ENCODE measurements at places on chromosomes 13 and 19.

DNA sequence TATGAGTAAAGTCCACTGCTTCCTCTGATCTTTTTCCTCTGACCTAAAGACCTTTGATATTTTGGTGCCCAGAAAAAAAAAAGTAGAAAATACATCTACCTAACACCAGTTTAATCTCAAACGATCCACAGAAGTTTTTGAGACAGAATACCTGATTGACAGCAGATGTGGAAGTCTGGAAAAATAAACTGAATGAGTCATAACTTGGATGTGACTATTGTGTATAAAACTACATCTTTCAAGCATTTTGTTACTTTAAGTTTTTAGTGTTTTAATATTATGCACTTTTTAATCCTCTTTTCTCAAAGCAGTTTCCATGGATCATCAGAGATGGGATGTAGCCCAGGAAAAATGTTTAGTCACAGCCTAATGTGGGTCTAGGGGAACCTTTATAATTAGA, 216.1 kb downstream of the SLITRK1 start:
- no peak for DNase-seq

DNA sequence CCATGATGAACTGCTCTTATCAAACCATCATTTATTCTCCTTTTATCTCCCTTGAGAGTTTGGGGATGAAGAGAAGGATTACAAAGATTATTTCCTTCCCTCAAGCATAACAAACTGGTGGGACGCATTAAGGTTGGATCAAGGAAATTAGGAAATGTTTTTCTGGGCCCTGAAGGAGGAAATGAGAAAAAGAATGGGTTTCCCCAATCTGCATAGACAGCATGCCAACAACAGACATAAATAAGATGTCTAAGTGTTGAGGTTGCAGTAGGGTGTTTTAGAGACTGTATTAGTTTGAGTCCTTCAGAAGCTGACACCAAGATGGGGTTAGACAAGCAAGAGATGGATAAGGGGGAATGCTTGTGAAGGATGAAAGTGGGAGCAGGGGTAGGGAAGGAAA, 7.3 kb downstream of the EPSTI1 start:
- DNase-seq = no peak

DNA sequence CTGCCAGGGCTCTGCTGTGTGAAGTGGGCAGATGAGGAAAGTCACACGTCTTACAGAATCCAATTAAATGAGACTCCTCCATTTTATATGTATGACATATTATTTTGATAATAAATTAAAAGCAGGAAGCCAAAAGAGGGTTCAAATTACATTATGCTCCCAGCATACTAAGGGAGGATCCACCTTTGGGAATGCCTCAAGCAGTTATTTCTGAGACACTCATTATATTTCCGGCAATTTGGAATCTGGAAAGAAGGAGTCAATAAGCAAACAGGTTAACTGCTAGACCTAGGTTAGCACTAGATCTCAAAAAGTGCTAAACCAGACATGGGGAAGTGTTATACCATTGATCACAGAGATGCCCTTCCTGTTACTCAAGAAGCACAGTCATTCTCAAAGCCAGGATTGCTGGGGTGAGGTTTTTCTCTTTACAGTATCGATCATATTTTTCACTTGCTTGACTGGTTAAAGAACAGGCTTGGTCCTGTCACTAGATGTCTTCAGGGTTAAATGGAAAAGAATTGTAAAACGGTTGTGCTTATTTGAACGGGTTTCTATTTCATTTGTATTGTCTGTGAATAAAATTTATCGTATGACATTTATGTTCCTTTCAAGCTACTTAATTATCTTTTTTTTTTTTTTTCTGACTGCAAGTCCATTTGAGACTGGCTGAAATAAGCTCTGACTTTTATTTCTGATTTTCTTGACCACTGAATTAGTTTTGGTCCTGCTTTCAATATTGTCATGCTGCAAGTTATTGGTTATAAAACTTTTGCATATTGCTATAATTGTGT, 523.2 kb downstream of the KLF12 start:
- no peak for DNase-seq

DNA sequence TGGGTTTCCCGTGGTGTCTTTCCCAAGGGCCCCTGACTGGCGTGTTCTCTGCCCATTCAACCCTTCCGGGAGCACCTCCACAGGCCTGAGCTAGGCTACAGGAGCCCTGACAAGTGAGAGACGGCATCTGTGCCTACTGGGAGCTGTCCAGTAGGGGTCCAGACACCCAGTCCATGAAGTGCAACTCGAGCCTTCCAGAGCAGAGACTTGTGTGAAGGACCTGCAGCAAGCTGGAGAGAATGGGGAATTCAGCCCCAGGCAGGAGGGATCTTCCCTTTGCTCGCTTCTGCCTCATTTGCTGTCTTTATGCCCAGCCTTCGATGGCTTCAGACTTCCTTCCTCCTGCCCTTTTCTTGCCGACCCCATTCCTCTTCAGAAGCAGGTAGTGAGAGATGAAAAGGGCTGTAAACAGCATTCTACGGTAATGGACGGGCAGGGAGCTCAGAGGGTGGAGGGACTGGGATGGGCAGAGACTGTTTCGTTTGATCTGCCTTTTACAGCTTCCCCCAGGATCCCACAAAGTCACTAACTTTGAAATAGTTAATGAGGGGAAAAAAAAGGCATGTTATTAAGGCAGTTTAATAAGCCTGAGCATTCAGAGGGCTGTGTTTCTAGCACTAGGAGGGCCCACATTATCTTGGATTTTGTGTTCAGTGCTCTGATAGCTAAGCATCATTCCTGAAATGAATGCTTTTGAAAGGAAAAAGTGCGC, 327.6 kb downstream of the FGF9 start:
- DNase-seq = no peak

DNA sequence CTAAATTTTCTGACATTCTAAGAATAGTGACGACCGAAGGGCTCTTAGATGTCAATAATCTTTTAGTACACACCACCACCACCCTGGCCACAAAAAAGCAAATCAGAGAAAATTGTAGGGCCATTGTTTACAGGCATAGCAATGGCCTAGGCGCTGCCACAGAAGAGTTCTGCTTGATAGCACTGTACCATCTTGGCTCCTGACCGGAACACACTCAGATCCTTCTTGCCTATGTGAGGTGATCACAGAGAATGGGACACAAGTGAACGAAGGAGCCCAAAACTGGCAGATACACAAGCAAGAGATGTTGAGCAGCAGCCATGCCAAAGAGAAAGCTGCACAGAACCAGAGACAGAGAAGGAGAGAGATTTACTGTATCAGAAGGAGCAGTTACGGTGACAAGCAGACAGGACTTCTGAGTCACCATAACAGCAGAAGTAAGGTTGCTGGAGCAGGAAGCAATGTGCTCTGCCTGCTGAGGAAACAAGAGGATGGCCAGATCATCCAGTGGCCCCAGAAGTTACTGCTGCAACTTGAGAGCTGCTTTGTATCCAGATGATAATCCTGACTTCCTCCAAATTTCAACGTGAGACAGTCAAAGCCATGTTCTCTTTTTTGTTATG, 105.2 kb downstream of the SLITRK6 start:
- no peak for DNase-seq

GRCh38 chr13:71214821-71215220, 652.2 kb downstream of the DACH1 start:
- no peak for DNase-seq

DNA sequence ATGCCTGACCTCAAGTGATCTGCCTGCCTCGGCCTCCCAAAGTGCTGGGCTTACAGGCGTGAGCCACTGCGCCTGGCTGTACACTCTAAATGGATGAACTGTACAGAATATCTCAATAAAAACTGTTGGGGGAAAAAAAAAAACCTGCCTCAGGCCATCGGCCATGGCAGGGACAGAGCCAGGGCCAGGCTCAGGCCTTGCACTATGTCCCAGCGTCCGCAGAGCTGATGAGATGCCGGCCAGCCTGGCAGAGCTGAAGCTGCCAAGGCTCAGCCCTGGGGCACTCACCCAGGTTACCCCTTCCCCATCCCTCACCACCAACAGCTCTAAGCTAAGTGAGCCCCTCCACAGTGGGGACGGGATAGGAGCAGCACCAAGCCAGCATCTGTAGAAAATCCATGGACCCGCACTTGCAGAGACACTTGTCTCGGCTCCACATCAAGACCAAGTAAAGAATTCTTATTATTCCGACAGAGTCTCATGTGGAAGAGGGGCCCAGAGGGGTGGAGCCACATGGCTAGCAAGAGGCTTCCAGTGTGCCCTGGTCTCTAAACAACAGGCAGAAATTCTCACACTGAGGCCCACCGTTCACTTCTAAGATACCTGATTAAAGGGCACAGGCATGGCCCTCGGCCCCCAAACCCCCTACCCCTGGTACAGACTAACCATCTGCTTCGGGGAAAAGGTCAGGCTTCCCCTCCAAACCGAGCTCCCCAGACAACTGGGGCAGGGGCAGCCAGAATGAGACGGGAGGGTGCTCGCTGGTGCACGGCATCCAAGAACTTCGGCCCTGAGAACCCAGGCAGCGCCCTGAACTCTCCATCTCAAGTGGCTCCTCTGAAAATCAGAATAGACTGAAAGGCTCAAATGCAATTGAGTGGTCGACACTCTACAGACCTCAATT, 5.8 kb downstream of the PPP6R1 start:
- DNase-seq = no peak

- DNase-seq = no peak
These were observed 17.3 kb downstream of the BICRA start for GRCh38 chr19:47626238-47626637.

GRCh38 chr13:99367106-99367616, 60.0 kb upstream of the GPR183 start:
- DNase-seq = no peak

DNA sequence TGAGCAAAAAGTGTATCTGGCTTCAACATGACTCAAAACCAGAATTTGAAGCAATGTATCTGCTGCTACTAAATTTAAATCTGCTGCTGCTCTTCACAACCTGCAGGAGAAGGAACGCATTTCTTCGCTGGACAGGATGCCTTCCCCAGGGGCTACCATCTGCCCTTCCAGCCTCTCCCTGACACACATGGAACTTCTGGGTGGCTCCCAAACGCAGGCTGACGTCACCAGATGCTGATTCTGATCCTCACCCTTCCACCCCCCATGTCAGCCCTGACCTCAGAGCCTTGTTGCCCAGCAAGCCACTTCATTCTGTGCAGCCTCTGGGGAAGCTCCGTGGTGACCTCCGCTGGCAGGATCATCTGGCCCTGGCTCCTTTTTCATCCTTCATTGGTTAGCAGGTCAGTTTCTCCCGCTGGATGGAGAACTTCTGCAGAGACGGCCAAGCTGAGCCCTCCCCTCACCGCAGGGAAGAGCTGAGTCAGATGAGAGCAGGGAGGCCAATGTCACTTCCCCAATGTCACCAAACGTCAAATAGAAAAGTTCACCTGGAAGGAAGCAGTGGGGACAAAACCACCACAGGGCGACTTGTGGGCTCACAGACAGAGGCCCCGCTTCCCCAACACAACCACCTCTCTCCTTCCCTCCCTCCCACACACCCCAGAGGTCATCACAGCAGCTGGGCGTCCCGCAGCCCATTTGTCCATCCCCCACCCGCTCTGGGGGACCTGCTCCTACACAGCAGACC, 14.0 kb upstream of the RAB20 start:
- no peak for DNase-seq

- DNase-seq = no peak
These were observed 1070.6 kb downstream of the PCDH9 start for GRCh38 chr13:66159511-66159910.

GRCh38 chr13:71054358-71054757, 812.6 kb downstream of the DACH1 start:
- DNase-seq = no peak

GRCh38 chr19:48122421-48122820, 11.8 kb upstream of the PLA2G4C start:
- no peak for DNase-seq

GRCh38 chr13:24293746-24294145, 15.6 kb upstream of the C1QTNF9 start:
- DNase-seq = no peak

DNA sequence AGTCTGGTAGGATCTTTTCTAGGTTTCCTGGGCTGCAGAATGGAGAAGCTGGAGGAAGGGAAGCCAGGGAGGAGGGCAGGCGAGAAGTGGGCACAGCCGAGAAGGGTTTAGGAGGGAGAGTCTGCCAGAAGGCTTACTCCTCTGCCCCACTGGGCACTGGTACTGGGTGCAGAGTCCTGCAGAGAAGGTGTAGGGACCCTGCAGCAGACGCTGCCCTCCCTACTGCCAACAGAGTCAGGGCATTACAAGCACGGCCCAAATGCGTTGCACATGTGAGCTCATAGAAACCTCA, 726 bp upstream of the PEPD start:
- no peak for DNase-seq

DNA sequence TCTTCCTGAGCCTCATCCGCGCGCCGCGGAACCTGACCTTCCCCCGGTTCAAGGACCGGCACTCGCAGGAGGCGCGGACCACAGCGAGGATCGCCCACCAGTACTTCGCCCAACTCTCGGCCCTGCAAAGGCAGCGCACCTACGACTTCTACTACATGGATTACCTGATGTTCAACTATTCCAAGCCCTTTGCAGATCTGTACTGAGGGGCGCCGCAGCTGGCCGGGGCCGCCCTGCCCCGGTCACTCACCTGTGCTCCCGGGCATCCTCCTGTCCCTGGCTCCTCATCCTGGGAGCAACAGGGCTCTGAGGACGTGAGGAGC, 23.9 kb upstream of the KCTD15 start:
- DNase-seq = no peak

- DNase-seq = no peak
These were observed 22.3 kb downstream of the ZSWIM9 start for GRCh38 chr19:48192750-48193149.

DNA sequence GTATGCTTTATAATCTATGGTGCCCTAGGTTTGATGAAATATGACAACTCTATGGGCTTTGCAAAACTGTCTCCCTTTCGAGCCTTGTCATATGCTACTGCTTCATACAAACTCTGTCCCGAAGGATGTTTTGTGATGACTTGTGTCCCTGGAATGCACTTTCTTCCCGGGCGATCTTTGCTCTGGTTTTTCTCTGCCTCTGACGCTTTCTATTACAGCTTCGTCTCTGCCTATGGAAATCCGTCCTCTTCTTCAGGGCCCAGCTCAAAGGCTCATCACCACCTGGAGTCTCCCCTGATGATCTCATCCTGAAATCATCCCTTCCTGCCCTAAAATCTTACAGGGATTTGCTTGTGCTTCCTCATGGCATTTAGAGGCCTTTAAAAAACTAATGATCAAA, 191.5 kb upstream of the KL start:
- no peak for DNase-seq

- peak; percentile 2 for DNase-seq
These were observed 51.7 kb upstream of the CYP4F8 start for GRCh38 chr19:15563325-15563794.

DNA sequence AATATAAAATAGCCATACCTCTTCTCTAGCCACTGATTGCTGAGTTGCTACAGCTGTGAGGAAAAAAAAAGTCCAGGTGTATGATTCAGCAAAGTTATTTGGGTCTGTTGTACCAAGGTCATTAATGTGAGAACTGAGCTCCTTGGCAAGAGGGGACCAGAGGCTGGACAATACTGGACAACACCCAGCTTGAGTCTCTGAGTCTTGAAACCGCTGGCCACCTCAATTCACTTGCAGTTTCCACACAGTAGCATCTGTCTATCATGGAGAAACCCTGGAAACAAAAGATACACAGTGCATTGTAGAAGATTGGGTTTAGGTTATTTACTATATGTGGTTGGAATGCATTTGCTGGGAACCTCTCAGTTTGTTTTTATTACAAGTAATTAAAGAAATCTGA, 60.4 kb downstream of the WDFY2 start:
- no peak for DNase-seq

- DNase-seq = no peak
These were observed 379.2 kb upstream of the MIR17HG start for GRCh38 chr13:90968166-90968904.
